ENCODE measurements at places on chromosomes 1 and 21. TPM values are rescaled to one million over a fixed set of nuclear protein-coding genes. Genes with fewer than 3 reads are reported as not detected.
A peak's percentile ranks its signal among the peaks of the same experiment; 100 is the strongest.

TMPRSS15 gene
- total RNA-seq = not detected

PTAFR gene
- total RNA-seq = 5.6 TPM

SLFNL1 gene
- total RNA-seq = 0.12 TPM

TEX50 gene
- total RNA-seq = not detected

- DNase-seq = no peak
Observed at GRCh38 chr1:178495741-178496409, 889 bp downstream of the CLEC20A start.

DNA sequence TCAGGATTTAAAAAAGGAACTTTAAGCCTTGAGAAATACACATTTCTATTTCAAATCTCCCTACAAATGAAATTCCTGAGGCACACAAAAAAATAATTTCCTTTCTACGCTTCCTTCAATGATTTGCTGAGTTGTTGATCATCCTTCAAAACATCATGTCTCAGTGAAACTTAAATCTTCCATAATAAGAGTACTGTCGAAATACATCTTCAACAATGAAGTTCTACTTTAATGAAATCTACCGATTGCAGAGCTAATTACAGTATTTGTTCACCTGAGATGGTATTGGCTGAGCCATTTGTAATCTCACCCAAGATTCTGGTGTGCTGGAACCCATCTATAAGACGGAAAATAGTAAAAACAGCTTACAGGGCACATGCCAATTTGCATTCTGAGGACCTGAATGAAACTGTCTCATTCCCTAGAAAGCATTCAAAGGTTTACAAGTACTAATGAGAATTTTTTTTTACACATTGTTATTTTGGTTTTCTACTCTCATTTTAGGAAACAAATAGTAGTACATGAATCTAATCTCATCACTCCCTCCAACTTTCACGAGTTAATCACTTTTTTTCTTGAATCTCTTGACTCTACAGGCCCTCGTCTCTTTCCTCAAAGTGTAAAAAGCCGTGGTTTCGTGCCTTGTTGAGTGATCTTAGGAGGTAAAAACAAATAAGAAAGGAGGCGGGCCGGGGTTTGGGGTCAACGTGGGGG is 1.1 kb downstream of the CHML start:
- peak; percentile 27 for DNase-seq

- no peak for DNase-seq
Observed at GRCh38 chr1:98044766-98045165, 123.9 kb upstream of the DPYD start.

DNA sequence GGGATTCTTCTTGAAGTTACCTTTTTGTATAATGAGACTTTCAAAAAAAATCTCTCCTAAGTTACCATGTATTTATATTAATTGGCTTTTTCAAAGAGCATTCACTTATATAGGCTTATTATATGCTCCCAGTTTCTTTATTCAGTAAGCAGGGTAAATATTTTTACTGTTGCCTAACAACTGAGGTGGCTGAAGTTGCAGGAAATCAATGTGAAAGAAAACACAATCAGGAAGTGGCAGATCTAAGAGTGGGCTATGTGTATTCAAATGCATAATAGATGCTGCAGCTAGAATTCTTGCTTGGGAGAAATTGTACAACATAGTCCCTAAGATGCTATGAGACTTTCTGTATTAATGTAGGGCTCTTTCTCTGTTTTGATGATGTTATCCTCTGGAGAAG is 606.9 kb downstream of the NUF2 start:
- no peak for DNase-seq

GRCh38 chr1:156433602-156434001 is 64.6 kb downstream of the RHBG start:
- DNase-seq = no peak

- no peak for DNase-seq
Observed at GRCh38 chr1:57839067-57839466, 415.2 kb upstream of the DAB1 start.
